Renal pelvis (tissue), 12 donors: ENCODE measurements at places on chromosomes 4 and X. TPM values are rescaled to one million over a fixed set of nuclear protein-coding genes. Genes with fewer than 3 reads are reported as not detected.

DNA sequence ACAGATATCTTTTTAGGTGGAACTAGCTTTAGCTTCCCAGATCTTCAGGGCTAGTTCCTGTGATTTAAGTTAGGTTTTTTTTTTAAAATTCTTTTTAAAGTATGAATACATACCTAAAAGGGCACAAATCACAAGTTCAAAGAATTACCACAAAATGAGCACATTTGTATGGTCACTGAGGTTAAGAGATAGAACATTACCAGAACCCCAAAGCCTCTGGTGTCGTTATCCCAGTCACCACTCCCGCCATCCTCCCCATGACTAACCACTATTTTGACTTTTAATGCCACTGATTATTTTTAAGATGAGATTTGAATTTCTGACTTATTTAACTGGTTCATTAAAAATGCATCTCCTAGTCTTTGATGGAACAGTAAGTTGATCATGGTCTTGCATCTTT is 5.4 kb downstream of the PGK1 start:
- no peak for DNase-seq

DNA sequence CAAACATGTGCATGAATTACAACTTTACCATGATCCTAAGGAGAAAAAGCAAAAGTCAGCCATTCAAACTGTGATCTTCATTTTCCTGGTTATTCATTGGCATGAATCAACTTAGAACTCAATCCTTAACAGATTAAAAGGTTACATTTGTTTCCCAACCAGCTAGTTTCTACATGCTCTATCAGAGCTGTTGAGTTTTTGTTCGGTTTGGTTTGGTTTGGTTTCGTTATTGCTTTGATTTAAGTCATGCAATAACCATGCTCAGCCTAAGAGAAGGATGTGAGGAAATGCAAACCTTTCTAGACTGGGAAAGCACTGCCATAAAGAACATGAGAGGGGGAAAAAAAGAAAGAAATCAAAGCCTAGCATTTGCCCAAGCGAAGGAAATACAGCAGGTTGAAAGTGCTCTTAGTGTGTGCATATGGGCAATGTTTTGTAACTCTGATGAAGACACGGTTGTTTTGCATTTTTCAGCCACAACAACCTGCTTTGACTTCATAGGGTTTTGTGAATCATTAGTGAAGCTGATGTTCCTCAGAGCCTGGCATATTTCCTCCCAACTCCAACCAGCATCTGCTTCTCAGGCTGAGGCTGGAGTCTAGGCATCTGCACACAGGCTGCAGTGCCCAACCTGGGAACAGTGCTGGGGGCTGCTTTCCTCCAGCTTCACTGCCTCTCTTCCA is 234.3 kb downstream of the ZNF674 start:
- DNase-seq: no peak

Gene APELA
- polyA plus RNA-seq: 6.8 TPM

DNA sequence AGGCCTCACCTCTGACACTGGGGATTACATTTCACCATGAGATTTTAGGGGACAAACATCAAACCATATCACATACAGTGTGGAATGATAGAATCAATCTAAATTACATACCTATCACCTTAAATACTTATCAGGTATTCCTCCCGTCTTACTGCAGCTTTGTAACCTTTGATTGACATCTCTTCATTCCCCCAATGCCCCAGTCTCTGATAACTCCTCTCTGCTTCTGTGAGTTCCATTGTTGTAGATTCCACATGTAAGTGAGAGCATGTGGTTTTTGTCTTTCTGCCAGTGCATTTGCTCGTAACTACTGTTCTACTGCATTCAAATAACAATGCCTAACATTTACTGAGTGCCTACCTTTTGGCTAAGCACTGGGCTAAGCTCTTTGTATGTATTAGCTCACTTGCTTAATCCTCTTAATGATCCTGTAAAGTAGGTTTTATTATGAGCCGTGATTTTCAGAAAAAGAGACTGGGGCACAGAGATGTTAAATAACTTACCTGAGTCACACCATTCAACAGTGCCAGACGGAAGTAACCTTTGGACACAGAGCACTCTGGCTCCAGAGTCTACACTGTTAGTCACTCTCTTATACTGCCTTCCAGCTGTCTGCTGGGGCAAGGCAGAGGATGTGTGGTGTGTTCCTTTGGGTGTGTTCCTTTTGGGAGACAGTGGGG is 63.7 kb upstream of the ESX1 start:
- DNase-seq: no peak

DNA sequence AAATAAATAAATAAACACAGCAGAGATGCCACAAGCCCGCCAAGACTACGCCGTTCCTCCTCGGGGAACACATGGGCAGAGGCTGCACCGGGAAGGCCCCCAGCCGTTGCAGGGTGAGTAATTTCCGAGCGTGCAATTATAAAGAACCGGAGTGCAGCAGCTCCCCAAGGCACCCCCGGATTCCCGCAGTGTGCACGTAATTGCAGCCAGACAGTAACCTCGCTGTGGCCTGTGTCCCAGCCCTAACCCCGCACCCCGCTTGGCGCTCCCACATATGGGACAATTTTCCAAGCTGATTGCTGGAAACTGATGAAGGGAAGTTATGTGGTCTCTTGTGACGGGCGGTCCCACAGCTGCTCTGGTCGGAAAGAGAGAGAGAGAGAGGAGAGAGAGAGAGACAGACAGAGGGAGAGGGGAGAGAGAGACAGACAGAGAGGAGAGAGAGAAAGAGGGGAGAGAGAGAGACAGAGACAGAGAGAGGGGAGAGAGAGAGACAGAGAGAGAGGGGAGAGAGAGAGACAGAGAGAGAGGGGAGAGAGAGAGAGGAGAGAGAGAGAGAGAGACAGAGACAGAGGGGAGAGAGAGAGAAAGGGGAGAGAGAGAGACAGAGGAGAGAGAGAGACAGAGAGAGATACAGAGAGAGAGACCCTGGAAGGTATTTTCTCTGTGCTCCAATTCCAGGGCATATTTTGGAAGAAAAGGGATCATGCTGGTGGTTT is 275.4 kb downstream of the SHOX start:
- no peak for DNase-seq

DNA sequence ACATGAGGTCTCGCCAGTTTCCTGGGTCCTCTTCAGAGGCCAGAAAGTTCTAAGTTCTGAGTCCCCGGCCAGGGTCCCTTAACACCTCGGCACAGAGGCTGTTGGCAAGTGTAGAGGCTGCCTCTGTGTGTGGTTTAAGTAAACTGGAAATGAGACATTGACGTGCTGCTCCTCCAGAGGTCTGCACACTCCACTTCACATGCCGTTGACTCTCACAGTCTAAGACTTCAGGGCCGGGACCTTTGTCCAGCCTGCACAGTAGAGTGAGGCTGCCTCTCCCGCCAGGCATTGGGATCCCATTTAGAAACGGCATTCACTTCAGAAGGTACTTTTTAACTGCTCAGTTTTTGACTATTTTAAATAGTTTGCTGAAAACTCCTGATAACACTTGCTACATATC is 10.6 kb upstream of the TADA2B start:
- DNase-seq: no peak

DNA sequence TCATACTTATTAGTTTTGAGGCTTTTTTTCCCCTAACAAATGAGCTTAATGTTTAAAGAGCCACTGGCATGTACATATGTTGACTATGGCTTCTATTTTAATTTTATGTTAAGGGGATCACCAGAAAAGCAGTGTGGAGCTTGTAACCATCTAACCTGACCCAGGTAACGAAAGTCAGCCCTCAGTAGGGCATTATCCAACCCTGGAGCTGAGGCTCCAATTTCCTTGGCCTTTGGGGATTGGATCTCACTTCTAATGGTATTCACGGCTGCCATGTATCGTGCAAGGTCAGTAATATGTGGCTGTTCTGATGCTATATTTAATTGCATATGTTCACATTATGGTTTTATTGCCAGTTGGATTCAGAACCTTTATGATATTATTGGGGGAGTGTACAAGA is 75.2 kb upstream of the CCSER1 start:
- DNase-seq: no peak

Gene PWWP3B
- 2.2 TPM for polyA plus RNA-seq

Gene CNGA1
- 3.3 TPM for polyA plus RNA-seq
